ENCODE measurements at places on chromosomes 2 and 18. TPM values are rescaled to one million over a fixed set of nuclear protein-coding genes. Genes with fewer than 3 reads are reported as not detected.

Gene FKBP1B
- total RNA-seq, result 98.5 TPM

Gene PARD6G
- 7.6 TPM for total RNA-seq

Gene GALNT13
- total RNA-seq, result 37.8 TPM

Gene UGT1A4
- not detected for total RNA-seq

Gene ALKAL2
- total RNA-seq, result 1.4 TPM

Gene COBLL1
- total RNA-seq, result 13.1 TPM

Gene OSR1
- total RNA-seq, result 2.5 TPM

Gene TBR1
- total RNA-seq, result 3.9 TPM

Gene SLC9A2
- total RNA-seq, result 1.8 TPM

Gene MEMO1
- 76.1 TPM for total RNA-seq

Gene WNT10A
- total RNA-seq, result 0.46 TPM

Gene RAMP1
- 29.3 TPM for total RNA-seq

Gene MPPE1
- 23.5 TPM for total RNA-seq

Gene ASXL3
- total RNA-seq, result 74.5 TPM

Gene ZNF521
- 67.1 TPM for total RNA-seq

Gene TEKT4
- total RNA-seq, result 2.5 TPM

Gene CDKL4
- 13.4 TPM for total RNA-seq

Gene SOX11
- total RNA-seq, result 246 TPM

Gene ZDBF2
- 44.5 TPM for total RNA-seq

Gene CKAP2L
- 4.2 TPM for total RNA-seq

Gene INO80C
- 10.4 TPM for total RNA-seq
